Stimulated activated CD4-positive, alpha-beta T cell treated with anti-CD3 and anti-CD28 coated beads, TNF-alpha, amount 100 ng/mL, for 1 hour (primary cell): ENCODE measurements at places on chromosomes 3 and 15.

DNA sequence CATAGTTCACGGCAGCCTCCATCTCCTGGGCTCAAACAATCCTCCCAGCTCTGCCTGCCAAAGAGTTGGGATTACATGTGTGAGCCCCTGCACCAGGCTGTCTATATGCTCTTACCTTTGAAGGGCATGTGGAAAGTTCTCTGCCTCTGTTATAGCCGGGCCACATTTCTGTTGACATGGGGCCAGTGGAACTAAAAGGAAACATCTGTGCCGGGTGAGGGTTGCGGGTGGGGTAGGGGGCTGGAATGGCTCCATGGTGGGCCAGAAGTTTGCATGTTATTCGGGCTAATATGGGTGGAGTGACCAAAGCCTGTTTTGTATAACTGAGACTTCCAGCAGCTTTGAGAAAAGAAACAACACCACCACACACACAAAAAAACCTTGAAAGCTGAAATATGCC is 8.3 kb upstream of the CLEC3B start:
- no peak for DNase-seq

GRCh38 chr3:55235416-55235815 is 251.7 kb downstream of the WNT5A start:
- no peak for DNase-seq

GRCh38 chr3:122405015-122405414 is 10.8 kb downstream of the WDR5B start:
- DNase-seq = no peak

DNA sequence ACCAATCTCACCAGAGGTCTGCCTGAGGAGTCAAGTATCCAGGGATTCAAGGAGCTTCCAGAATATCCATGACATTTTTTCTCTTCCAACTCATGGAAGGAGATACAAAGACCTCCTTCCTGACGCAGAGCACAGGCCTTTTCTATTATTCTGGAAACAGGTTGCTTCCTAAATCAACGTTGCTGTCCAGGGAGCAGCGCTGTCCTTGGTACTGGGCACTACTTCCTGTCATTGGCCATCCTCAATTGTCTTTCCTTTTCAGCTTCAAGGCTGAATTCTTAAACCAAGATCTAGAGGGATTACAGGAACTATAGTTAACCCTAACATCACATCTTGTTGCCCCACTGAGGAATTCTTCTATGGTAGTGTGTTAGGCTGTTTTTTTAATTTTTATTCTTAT is 50.4 kb upstream of the TBC1D21 start:
- no peak for DNase-seq
